Colonic mucosa (tissue), 4 donors: ENCODE measurements at places on chromosomes 3 and 15. TPM values are rescaled to one million over a fixed set of nuclear protein-coding genes. Genes with fewer than 3 reads are reported as not detected.

Gene GPR15
- total RNA-seq = 5.1 TPM

Gene GOLGA6L6
- total RNA-seq = not detected

Gene SLC9C1
- 0.15 TPM for total RNA-seq

Gene CDCP1
- 107 TPM for total RNA-seq

Gene TUSC2
- 26.1 TPM for total RNA-seq

Gene CPLX3
- total RNA-seq = not detected
